ENCODE measurements at places on chromosomes 1 and 21.

DNA sequence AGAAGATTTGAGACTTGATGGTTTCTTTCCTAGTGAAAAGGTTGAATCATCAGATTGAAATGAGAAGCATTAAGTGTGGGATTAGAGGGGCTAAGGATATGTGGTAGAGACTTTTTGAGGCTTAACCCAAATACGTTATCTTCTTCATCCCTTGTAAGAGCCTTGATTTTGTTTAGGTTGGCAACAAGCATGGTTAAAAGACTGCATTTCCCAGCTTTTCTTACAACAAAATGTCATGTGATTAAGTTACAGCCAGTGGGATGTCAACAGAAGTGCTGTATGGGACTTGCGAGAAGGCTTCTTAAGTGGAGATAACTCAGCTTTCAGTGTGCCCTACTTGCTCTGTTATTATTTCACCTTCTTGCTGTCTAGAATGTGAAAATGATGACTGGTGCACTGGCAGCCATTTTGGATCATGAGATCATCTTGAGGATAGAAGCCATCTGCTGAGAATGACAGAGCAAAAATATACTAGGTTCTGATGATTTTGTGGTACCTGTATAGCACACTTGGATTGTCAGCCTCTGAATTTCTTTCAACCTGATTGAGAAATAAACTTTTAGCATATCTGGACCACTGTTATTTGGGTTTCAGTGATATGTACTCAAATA is 41.3 kb upstream of the GNG12 start:
- DNase-seq = no peak

DNA sequence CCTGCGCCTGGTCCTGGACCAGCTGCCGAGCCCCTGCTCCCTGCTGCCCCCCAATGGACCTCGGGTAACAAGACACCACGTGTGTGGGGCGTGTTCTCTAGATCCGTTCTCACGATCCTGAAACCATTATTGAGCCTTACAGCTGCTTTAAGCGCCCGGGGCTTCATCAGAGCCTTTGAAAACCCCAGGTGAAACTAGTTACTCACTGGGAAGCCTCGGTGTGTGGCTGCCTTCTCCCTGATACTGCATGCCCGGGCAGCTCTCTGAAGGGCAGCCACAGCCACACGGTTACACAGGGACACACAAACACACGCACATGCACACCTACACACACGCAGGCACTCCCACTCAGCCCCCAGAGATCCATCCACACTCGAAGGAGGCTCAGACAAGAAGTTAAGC is 5.3 kb downstream of the HES2 start:
- DNase-seq = no peak

DNA sequence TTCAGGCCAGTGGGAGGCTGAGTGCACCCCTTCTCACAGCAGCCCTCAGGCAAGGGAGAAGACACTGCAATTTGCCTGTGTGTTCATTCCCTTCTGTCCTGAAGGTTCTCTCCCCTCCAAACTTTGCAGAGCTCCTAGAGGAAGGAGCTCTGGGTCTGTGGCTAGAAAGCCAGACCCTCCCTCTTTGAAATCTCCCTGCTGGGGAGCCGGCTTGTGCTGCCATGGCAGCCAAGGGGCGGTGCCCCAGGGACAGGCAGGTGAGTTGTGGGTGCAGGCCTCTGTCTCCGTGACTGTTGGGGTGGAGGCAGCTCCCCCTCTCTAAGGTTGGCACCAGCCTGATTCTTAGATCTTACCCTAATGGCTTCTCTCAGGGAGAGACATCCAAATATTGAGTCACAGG is 53.0 kb downstream of the OLFML2B start:
- DNase-seq = no peak

GRCh38 chr21:45200581-45201296 is 87.0 kb downstream of the POFUT2 start:
- no peak for DNase-seq

GRCh38 chr21:41899426-41900202 is 20.5 kb upstream of the PRDM15 start:
- no peak for DNase-seq

DNA sequence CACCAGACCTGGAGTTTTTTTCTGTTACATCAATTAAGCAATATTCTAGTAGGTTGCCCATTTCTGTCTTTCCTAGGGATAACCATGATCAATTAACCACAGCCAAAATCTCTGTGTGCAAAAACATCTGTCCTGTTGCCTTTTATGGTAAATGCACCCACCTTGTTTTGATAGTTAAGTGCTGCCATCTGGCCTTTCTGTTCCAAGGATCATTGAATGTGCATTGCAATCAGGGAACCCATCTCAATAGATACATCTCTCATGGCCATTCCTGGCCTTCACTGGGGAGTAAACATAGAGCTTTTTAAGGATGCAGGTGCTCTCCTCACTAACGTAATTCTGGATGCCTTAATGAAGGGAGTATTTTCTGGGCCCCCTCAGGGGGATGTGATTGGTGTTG is 111.8 kb upstream of the KIAA1614 start:
- no peak for DNase-seq

- no peak for DNase-seq
Measured at GRCh38 chr1:171329251-171329650, 15.3 kb downstream of the FMO4 start.

DNA sequence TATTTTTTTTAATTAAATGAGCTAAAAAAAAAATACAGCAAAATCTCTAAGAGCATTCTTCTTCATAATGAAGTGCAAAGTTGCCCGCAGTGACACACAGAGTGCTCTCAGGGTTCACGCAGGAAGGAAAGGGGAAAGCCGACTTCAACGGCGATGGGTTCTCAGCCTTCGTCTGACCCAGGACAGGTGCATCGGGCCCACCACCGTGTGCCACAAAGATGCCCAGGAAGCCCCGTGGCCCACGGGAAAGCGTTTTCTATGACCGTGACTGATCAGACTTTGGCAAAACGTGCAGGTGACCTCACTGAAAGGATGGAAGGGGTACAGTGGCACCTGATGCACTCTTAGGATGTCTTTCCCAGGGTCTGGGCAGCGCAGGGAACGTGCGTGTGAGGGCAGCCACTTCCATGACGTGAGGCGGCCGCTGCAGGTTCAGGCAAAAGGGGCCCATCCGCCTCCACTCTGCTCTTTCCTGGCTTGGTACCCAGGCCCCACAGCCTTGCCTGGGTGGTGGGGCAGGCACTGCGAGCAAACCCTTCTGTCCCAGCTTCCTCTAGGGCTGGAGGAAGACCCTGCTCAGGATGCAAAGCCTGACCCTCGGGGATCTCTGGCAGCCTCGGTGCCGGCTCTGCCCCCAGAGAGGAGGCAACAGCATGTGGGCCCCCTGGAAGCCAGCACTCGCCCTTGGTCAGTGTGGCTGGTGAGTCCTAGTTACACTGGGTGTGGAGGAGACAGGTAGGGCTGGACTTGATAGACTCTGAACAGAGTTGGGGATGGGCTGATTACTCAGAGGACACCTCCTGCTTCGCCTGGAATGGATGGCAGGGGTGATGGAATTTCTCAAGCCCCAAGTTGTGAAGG is 8.3 kb downstream of the LRRC47 start:
- no peak for DNase-seq

- DNase-seq = no peak
Measured at GRCh38 chr1:183194527-183195141, 8.6 kb downstream of the LAMC2 start.

DNA sequence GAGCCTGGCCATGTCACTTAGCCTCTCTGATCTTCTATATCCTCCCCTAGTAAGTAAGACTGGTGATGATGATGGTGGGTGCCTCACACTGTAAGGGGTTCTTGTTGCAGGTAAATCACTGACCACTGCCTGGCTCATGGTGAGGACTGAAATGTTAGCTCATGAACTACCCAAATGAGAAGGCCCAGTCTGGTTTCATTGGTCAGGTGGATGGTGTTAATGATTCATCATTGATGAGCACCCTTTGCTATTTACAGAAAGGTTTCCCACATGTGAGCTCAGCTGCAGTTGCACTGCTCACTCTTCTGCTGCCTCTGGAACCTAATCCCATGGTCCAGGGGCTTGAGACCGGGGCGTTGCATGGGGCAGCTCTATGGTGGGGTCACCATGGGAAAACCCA is 417.7 kb downstream of the PRDM2 start:
- DNase-seq = no peak

DNA sequence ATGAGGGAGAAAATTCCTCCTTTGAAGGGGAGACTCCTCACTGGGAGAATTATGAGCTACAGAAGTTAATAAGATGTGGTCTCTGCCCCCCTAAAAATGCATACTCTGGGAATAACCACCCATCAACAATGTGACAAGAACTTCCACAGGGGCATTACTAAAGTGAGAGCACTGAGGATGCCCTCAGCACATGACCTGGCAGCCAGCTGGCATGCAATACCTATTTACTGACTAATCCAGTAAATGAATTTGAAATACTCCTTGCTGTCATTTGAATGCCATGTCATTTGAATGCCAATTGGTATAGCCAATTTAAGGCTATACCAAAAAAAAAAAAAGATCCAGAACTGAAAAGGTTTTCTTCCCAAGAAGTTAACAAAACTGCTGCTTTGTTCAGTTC is 30.8 kb downstream of the PLPP3 start:
- DNase-seq = no peak

GRCh38 chr21:45295576-45296365 is 8.1 kb upstream of the POFUT2 start:
- DNase-seq = no peak
